WTC11 (cell line): ENCODE measurements at places on chromosomes 4 and X. TPM values are rescaled to one million over a fixed set of nuclear protein-coding genes. Genes with fewer than 3 reads are reported as not detected.

CT45A9 gene
- not detected in 3 replicates for total RNA-seq

GPR119 gene
- not detected in 3 replicates for total RNA-seq

PNMA6A gene
- 4.4 to 5.1 TPM (median 4.5 TPM) in 3 replicates for total RNA-seq

GPRASP3 gene
- total RNA-seq = 13.2 to 14.6 TPM (median 13.7 TPM) in 3 replicates

VCX3B gene
- total RNA-seq = not detected in 3 replicates

WDFY3 gene
- total RNA-seq = 62.0 to 77.2 TPM (median 71.4 TPM) in 3 replicates

SRPX2 gene
- 0.24 to 0.62 TPM (median 0.34 TPM) in 3 replicates for total RNA-seq

C1QTNF7 gene
- total RNA-seq = 0.04 TPM in 1 of 3 replicates, not detected in the others

- peak; percentile 26 for DNase-seq
Measured at GRCh38 chrX:1170243-1170642, 42.2 kb downstream of the CRLF2 start.

- DNase-seq = peak; percentile 27
Measured at GRCh38 chr4:176198316-176198903, 3.0 kb upstream of the SPATA4 start.

- no peak for DNase-seq
Measured at GRCh38 chr4:180860089-180860720, 1383.0 kb upstream of the TENM3 start.

DNA sequence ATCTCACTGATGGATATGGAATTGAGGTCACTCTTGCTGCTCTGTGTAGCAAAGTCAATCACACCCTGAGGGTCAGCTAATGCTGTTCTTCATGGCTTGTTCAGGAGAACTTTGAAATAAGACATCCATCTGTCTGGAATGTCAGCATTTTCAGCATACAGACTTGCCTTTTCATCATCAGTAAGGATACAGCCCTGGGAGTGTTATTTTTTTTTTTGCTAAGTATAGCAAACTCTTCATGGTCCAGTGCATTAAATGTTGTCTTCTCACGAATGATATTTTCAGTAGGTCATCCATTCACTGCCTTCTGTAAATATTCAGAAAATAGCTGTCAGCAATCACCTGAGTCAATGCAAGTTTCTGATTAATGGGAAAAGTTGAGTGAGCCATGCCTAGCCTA, 268.8 kb upstream of the SMIM31 start:
- DNase-seq = no peak
